Bronchial smooth muscle cell (primary cell): ENCODE measurements at places on chromosomes 2 and 18. TPM values are rescaled to one million over a fixed set of nuclear protein-coding genes. Genes with fewer than 3 reads are reported as not detected.

ARHGEF33 gene
- 0.43 and 0.47 TPM in 2 replicates for total RNA-seq

TMEM150A gene
- 7.7 and 11.7 TPM in 2 replicates for total RNA-seq

TMEM37 gene
- total RNA-seq, result 0.32 and 0.60 TPM in 2 replicates

ZC3H6 gene
- total RNA-seq, result 2.5 and 4.3 TPM in 2 replicates

LRRC30 gene
- not detected in 2 replicates for total RNA-seq

SNRNP27 gene
- 24.0 and 27.9 TPM in 2 replicates for total RNA-seq

EGR4 gene
- under 0.01 TPM in 1 of 2 replicates, not detected in the other for total RNA-seq
